ENCODE measurements at places on chromosomes 13 and 19.

GRCh38 chr19:31960474-31960873 is 384.9 kb upstream of the ZNF507 start:
- DNase-seq, result no peak

- no peak for DNase-seq
Observed at GRCh38 chr13:23020246-23020843, 160.4 kb upstream of the SGCG start.

DNA sequence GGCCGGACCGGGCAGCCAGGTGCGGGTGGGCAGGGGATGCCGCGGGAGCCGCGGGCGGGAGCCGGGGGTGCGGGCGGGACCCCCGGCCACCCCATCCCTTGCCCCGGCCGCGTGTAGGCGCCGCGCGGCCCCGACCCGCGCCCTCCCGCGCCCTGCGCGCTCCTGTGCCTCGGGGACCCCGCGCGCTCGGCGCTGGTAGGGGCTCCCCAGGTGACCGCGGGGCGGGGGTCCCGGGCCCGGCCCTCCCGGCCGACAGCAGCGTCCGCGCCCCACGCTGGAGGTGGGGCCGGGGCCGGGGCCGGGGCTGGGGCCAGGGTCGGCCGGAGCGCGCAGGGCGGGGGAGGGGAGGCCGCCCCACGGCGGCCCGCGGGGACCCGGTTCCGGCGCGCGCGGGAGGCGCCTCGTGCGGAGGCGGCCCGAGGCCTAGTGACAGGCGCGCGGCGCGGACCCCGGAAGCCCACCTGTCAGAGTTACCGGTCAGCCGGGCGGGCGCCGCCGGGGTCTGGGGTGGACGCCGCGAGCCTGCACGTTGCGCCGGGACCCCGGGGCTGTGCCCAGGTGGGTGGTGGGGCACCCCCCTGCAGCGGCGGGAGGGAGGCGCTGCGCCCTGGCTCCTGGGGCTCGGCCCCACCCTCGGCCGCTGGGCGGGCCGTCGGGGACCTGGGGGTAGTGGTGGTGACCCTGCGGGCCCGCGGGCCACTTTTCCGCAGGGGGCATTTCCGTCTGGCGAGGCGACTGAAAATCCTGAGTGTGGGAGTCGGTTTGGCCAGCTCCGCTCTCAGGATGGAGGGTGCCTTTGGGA is 518 bp downstream of the TFDP1 start:
- no peak for DNase-seq

DNA sequence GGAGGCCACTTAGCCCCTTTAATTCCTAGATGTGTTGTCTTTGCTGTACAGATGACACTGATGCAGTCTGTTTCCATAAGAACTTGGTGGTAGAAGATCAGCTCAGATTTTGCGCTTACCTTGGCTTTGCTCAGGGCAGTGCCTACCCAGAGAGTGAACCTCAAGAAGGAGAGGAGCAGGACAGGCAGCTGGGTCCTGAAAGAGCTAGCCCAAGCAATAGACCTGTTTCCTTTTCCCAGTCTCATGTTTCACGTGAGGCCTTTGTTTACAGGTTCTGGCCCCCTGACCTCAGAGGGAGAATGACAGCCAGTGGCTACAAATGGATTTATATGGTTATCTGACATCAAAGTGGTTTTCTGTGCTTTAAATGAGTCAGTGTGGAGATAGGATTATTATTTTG is 40.1 kb downstream of the METTL21C start:
- DNase-seq, result no peak

DNA sequence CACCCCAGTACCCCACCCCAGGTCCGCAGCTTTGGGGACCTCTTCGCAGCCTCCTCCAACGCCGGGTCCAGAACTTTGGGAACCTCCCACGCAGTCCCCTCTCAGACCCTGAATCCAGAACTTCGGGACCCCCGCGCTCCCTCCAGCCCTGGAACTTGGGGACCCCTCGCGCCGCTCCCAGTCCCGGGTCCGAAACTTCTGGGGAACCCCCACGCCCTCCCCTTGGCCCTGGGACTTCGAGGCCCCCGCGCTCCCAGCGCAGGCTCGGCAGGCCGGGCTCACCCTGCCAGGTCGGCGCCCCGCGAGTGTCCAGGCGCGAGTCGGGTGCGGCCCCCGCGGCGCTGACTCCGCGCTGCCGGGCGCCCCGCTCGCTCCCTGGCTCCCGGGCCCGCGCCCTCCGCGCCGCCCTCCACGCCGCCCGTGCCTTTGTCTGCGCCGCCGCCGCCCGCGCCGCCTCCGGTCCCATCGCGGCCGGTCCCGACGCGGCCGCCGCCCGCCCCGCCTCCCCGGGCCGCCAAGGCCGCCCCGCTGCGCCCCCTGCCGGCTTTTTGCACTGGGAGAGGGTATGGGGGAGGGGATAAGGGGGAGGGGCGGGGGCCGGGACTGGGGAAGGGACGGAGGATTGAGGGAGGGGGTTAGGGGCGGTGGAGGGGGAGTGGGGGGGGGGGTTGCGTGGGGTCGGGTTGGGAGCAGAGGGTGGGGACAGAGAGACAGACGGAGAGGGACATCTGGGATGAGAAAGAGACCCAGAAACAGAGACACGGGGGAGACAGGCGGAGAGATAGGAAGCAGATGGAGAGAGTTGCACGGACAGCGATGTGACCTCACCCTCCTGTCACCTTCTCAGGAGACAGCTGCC is at the start of gene HOMER3:
TSS of gene HOMER3 (minus strand) at position 449 of the 859 bp plus-strand sequence. CDS start 2,235 bp downstream, outside the sequence.
- DNase-seq, result no peak

GRCh38 chr19:37593996-37594303 is 642 bp downstream of the ZNF571 start:
- DNase-seq, result no peak

DNA sequence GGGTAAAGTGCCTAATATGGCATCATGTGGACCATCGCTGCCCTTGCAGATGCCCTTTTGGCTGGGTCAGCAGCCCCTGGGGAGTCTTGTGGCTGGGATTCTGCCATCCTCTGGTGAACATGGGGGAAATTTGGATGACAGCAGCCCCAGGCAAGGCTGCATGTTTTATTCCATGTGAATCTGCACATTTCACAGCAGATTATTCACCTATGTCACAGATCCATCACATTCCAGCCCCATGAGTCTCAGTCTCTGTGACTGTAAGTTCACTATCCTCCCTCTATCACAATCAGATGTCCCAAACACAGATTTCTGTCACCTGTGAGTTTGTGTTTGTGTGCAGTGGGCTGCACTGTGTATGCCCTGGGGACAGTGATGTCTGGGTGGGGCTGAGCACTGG is 36.8 kb upstream of the PSG9 start:
- no peak for DNase-seq

DNA sequence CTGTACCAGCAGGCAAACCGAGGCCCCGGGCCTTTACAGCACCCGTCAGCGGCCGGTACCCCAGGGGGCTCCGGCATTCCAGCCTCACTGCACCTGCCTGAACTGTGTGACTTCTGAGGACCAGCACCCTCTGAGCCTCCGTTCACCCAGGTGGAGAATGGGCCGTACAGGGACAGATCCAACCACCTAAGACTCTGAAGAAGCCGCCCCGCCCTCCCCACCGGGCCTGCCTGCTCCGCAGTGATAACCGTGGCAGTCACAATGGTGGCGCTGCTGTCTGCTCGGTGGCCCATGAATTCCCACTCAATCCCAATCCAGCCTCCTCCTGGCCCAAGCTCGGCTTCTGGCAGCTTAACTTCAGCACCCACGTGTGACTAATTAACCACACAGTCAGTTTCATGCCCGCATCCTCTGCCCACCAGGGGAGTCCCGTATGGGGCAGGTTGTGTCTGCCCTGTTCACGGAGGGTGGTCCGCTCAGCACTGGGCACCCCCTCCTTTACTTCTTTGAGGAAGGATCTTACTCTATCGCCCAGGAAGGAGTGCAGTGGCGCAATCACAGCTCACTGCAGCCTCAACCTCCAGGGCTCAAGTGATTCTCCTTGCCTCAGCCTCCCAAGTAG is 3.4 kb downstream of the TCF3 start:
- no peak for DNase-seq

All from epithelial cell of prostate (primary cell).